ENCODE measurements at places on chromosomes 7 and 10.

DNA sequence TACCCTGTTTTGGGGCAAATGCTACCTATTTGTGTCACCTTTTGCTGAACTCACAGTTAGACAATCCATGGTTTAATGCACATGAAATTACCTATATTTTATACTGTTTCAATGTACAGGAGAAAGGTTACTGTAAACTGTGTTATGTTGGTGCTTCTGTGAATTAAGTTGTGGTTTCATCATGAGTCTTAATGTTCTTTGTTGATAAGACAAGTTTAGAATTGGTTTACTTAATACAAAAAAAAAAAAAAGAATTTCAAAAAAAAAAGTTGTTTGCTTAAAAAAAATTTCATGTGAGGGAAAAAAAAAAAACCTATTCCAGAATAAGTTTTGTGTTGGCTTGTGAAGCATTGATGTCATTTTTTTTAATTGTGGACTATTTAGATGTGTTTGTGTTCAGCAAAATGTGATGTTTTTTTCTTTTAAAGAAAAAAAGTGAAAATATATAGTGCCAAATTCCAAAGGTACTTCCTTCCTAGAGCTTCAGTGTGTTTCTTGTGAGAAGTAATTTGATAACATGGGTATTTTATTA lies 280.3 kb downstream of the USP6NL start:
- no peak for DNase-seq

- no peak for DNase-seq
Observed at GRCh38 chr7:106870983-106871410, 5.9 kb downstream of the PIK3CG start.

- DNase-seq: no peak
Observed at GRCh38 chr7:82945480-82945879, 217.2 kb downstream of the PCLO start.

DNA sequence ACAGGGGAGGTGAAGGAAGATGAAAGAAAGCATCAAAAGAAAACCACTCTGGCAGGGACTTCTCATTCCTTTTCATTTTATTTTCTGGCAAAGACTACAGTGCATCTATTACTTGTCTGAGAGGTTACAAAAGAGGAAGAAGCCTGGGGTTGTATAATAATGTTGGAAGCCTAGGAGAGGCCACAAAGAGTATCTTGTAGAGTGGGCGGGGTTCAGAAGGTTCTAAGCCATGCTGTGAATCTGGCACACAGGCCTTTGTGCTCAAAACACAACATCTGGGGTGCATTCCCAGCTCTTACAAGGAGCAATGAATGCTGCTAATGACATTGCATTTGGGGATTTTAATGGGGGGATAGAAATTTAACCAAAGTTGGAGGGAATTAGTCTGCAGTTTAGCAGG lies 49.4 kb downstream of the MRPL32 start:
- DNase-seq: no peak

- DNase-seq: no peak
Observed at GRCh38 chr10:124245806-124246440, 152.5 kb upstream of the CHST15 start.

Data from mesendoderm (in vitro differentiated cells).